Naive thymus-derived CD8-positive, alpha-beta T cell (primary cell): ENCODE measurements at places on chromosomes 2 and 18.
A peak's percentile ranks its signal among the peaks of the same experiment; 100 is the strongest.

DNA sequence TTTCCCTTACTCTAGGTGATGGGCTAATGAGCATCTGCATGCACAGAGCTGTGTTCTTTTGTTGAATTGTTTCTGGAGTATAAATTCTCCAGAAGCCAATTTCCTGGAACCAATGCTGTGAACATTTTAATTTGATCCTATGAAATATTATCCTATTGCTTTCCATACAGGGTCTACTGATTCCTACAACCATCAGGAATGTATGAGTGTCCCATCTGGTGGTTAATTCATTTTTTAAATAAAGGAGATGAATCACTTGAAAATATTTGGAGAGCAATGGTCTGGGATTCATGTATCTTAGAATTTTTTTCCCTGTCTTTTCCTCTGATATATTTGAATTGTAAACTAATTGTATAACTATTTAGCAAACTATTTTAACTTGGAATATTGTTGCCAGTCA is 14.0 kb downstream of the KIF5C start:
- H3K27me3 ChIP-seq, result peaks cover 34% of the 10 kb centered on the region
- H3K36me3 ChIP-seq, result peaks cover 22% of the 10 kb centered on the region
- no peak overlapping the region for H3K27ac ChIP-seq
- no peak overlapping the region for H3K4me3 ChIP-seq
- DNase-seq, result no peak

- H3K4me1 ChIP-seq, result peaks cover 63% of the 10 kb centered on the region
- H3K27ac ChIP-seq, result no peak overlapping the region
- no peak overlapping the region for H3K4me3 ChIP-seq
Observed at GRCh38 chr2:11761259-11761658, 14.8 kb downstream of the LPIN1 start.

GRCh38 chr2:159807183-159808031 is 9.4 kb upstream of the CD302 start:
- H3K27me3 ChIP-seq, result no peaks in the 10 kb centered on the region
- H3K27ac ChIP-seq, result no peak overlapping the region
- DNase-seq, result peak; percentile 10
- H3K4me1 ChIP-seq, result peaks cover 2% of the 10 kb centered on the region

GRCh38 chr2:199309411-199309810 is 148.3 kb downstream of the SATB2 start:
- no peaks in the 10 kb centered on the region for H3K36me3 ChIP-seq
- no peak for DNase-seq
- no peak overlapping the region for H3K27ac ChIP-seq
- H3K27me3 ChIP-seq, result no peaks in the 10 kb centered on the region
- no peak overlapping the region for H3K4me3 ChIP-seq

GRCh38 chr2:156322051-156322685 is 10.4 kb downstream of the NR4A2 start:
- peak overlapping the region; percentile 68 for H3K4me3 ChIP-seq
- no peak for DNase-seq
- no peak overlapping the region for H3K27ac ChIP-seq
- H3K4me1 ChIP-seq, result peaks cover 41% of the 10 kb centered on the region
- H3K27me3 ChIP-seq, result peaks cover 51% of the 10 kb centered on the region

DNA sequence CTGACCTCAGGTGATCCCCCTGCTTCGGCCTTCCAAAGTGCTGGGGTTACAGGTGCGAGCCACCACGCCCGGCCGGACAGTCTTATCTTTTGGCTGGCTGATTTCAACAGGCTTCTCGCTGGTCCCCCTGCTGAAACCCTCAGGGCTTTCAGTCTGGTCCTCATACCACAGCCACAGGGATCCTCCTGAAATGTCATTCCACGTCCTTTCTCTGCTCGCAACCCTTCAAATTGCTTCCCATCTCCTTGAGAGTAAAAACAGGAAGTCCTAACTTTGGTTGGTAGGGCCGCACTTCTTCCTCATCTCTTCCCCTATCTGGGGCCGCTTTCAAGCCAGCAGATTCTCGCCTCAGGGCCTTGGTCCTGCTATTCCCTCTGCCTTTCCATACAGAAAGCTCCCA is 1.4 kb upstream of the CAB39 start:
- no peak overlapping the region for H3K4me3 ChIP-seq
- no peak overlapping the region for H3K27ac ChIP-seq
- no peak for DNase-seq
- no peaks in the 10 kb centered on the region for H3K36me3 ChIP-seq

DNA sequence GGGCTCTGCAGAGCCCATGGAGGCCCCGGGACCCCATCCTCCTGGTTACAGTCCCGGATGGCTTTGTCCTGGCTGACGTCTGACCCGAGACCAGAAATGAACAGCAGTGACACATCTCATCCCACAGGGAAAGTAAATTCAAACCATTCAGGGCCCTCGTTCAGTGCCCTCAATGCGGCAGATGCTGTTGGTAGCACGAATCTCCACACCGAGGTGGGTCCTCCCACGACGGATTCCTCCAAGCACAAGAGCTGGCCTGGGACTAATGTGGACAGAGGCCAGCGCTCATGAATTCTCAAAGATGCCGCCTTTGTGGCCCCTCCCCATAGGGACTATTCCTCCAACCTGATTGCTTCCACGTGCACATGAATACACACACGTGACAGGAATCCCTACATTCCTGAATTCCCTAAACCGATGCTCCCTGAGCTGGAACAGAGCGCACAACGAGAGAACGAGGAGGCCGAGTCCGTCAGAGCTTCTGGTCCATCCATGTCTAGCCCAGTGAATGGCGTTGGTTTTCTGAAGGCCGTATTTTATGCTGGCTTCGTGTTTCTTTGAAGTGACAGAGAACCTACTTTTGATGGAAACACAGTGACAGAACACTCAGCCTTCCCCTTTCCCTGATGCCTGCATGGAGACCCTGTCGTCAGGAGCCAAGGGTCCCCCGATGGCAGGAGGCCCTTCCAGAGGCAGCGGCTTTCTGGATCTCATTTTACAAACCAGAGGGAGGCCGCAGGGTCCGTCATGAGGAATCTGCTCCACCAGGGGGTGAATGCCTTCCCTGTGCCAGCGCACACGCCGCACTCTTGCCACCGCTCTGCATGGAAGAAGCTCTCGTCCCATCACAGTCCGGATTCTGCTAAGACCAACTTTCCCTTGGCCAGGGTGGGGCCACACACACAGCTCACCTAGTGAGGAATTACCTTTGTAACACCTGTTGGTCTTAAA is 64.3 kb upstream of the SNTG2 start:
- H3K4me3 ChIP-seq, result no peak overlapping the region
- DNase-seq, result no peak
- H3K27me3 ChIP-seq, result peaks cover 33% of the 10 kb centered on the region

DNA sequence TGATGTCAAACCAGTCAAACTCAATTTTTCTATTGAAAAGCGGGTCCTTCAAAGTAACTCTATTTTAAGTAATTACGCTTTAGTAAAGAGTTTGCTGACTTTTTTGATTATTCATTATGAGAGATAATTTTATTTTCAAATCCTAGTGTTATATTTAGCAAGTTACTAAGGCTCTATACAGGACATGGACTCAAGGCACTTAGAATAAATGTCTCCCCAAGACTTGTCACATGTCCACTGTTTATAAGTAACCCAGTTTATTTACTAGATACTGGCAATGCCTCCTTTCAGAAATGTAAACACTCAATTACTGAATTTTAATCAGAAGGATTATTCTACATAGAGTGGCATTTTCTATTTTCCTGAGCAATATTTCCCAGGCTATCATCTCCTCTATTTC is 638.1 kb downstream of the ERBB4 start:
- no peak for DNase-seq
- H3K36me3 ChIP-seq, result no peaks in the 10 kb centered on the region
- H3K4me3 ChIP-seq, result no peak overlapping the region
- H3K4me1 ChIP-seq, result no peaks in the 10 kb centered on the region

- H3K4me1 ChIP-seq, result no peaks in the 10 kb centered on the region
- H3K4me3 ChIP-seq, result no peak overlapping the region
- H3K27me3 ChIP-seq, result no peaks in the 10 kb centered on the region
Observed at GRCh38 chr2:228771774-228772173, 499.3 kb downstream of the PID1 start.

GRCh38 chr2:202642567-202642966 is 7.8 kb downstream of the FAM117B start:
- no peaks in the 10 kb centered on the region for H3K27me3 ChIP-seq
- no peak for DNase-seq
- no peak overlapping the region for H3K4me3 ChIP-seq
- no peak overlapping the region for H3K27ac ChIP-seq

DNA sequence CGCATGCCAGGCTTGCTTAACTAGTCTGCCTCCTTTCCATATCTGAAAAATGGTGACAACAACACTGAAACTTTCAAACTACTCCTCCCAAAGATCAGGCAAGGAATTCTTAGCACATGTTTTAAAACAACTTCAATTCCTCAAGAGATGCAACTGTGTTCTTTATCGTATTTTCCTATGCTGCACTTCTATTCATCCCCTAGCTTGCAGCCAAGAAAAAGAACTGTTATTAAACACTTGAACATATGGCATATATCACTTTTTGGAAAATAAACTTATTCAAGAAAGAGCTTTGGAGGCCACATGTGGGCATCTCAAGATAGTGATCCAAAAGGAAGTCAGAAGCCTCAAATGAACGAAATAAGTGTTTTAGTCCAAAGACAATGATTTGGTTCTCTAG is 75.6 kb upstream of the STAM2 start:
- no peak overlapping the region for H3K27ac ChIP-seq
- H3K4me1 ChIP-seq, result no peaks in the 10 kb centered on the region
- no peak overlapping the region for H3K4me3 ChIP-seq
- H3K36me3 ChIP-seq, result no peaks in the 10 kb centered on the region

DNA sequence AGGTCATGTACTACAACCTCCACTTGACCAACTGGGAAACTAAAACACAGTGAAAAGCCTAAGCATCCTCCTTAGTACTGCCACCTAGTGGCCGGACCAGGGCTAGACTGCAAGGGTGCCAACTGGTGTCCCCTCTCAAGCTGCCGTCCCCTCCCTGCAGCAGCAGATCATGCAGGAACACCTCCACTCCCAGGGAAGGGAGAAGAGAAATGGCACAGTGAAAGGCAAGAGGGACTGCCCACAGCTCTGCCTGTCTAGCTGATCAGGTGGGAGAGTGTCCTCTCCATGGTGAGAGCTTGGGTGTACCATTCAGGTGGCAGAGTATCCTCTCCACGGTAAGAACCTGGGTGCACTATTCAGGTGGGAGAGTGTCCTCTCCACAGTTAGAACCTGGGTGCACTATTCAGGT is 78.1 kb downstream of the AAK1 start:
- no peaks in the 10 kb centered on the region for H3K36me3 ChIP-seq
- H3K4me1 ChIP-seq, result peaks cover 100% of the 10 kb centered on the region
- peak overlapping the region; percentile 45 for H3K4me3 ChIP-seq
- H3K27ac ChIP-seq, result peak overlapping the region; percentile 72
